ENCODE measurements at places on chromosomes 16 and 17.

DNA sequence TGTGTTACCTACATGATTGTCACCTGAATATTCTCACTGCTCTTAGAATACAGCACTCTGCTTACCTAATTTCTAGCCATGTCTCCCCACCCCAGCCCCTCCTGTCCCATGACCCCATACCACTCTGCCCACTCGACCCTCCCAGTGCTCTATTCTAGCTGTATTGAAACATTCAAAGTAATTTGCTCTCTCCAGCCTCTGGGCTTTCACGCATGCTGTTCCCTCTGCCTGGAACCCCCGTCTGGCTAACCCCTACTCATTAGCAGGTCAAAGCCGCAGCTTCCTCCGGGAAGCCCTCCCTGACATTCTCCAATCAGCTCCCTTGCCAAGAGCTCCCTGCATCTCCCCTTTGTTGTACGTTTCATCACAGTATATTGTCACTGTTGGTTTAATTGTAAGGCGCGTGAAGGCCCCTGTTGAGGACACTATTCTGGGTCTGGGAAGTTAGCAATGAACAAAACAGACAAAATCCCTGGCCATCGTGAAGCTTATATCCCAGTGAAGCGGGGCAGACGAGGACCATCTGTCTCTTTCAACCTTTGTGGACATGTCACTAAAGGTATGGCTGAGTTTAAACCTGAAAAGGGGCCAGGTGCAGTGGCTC lies 72.3 kb upstream of the LHX1 start:
- DNase-seq, result no peak

DNA sequence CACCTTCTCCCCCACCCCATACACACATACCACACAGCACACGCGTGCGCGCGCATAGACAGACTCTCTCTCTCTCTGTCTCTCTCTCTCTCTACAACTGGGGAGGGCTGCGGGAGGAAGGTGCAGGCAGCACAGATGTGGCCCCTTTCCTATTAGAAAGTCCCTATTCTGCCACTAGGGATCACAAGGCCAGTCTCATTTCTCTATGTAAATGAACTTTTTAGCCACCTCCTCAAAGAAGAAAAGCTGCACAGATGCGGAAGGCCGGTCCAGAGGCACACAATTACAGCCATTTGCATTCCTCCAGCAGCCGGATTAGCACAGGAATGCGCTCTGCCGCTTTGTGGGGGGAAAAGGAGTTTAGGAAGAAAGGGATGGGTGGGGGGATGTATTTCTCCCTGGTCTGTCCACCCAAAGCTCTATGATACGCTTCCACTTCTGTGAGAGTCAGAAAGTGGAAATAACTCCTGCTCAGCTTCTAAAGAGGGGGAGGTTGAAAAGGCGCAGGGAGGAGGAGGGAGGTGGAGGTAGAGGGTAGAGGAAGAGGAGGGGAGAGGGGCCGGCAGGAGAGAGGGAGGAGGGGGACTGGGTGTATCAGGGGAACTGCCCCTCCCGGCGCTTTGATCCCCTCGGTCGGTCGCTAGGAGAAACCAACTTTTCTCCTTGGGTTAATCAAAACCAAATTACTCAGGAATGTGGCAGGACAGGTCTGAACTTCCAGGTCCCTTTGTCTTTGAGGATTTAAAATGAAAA lies 11.7 kb downstream of the ZFHX3 start:
- no peak for DNase-seq

DNA sequence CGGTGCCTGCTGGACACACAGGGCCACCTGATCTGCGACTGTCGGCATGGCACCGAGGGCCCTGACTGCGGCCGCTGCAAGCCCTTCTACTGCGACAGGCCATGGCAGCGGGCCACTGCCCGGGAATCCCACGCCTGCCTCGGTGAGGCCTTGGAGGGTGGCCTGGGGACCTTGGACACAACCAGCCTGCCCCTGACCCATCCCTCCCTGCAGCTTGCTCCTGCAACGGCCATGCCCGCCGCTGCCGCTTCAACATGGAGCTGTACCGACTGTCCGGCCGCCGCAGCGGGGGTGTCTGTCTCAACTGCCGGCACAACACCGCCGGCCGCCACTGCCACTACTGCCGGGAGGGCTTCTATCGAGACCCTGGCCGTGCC lies 1.4 kb downstream of the NTN3 start:
- no peak for DNase-seq

- no peak for DNase-seq
Observed at GRCh38 chr17:40311575-40311974, 2.6 kb downstream of the RARA start.

DNA sequence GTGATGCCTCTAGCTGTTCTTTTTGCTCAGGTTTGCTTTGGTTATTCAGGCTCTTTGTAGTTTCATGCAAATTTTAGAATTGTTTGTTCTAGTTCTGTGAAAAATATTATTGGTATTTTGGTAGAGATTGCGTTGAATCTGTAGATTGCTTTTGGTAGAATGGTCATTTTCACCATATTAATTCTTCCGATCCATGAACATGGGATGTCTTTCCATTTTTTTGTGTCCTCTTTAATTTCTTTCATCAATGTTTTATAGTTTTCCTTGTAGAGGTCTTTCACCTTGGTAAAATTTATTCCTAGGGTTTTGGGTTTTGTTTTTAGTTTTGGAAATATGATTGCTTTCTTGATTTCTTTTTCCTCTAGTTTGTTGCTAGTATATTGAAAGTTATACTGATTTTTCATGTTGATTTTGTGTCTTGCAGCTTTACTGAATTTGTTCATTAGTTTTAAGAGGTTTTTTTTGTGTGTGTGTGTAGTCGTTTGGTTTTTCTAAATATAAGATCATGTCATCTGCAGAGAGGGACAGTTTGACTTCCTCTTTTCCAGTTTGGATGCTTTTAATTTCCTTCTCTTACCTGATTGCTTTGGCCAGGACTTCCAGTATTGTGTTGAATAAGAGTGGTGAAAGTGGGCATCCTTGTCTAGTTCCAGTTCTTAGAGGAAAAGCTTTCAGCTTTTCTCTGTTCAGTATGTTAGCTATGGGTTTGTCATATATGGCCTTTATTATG lies 42.4 kb downstream of the NSRP1 start:
- no peak for DNase-seq

- DNase-seq, result no peak
Observed at GRCh38 chr16:20826039-20826566, 19.8 kb downstream of the REXO5 start.

DNA sequence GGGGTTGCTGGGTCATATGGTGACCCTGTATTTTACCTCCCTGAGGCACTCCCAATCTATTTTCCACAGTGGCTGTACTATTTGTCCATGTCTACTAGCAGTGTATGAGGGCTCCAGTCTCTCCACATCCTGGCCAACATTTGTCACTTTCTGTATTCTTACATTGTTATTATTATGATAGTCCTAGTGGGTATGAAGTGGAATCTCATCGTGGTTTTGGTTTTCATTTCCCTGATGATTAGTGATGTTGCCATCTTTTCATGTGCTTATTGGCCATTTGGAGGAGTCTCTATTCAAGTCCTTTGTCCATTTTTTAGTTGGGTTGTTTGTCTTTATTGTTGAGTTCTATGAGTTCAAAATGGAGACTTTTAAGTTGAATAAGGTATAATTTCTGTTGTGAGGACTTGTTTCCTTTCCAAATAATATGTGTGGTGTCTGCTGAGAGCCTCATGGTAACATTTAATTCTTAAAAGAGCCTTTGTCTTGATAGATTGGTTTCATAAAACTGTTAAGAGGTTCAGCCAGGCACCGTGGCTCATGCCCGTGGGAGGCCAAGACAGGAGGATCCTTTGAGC lies 108.2 kb downstream of the RPTOR start:
- peak; percentile 25 for DNase-seq

- DNase-seq, result no peak
Observed at GRCh38 chr17:1275962-1276736, 3.3 kb upstream of the TRARG1 start.

GRCh38 chr16:68086336-68086841 lies 1.2 kb downstream of the NFATC3 start:
- no peak for DNase-seq

DNA sequence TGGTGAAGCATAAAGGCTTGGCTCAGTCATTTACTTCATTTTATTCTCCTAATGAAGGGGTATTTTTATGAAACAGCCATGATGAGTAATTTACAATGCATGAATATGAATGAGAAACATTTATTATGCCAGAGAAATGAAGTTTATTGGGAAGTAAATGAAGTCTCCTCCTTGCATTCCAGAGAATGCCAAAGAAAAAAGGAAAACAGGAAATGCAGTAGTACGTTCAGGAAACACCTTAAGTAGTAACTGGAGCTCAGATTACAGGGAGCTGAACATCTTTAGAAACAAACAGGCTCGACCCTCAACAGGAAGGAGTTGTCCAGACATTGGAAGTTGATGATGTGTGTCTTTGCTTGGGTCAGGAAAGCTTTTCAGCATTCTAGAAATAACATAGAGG lies 4.6 kb downstream of the KRT34 start:
- no peak for DNase-seq

DNA sequence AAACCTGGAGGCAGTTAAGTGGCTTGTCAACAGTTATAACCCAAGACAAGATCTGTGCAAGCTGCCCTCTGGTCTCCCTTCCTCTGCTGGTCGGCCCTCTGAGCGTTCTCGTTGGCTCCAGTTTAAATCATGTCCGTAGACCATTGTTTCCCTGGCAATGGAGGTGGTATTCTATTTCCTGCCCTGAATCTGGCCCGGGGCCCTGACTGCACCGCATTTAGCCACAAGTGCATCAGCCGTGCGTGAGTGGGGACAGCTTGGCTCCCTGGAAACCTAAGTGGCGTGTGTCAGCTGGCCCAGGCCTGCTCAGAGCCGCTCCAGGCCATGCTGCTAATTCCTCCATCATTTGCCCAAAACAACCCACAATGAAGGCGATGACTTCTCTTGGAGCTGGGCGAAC lies 15.0 kb upstream of the MYLK3 start:
- no peak for DNase-seq

DNA sequence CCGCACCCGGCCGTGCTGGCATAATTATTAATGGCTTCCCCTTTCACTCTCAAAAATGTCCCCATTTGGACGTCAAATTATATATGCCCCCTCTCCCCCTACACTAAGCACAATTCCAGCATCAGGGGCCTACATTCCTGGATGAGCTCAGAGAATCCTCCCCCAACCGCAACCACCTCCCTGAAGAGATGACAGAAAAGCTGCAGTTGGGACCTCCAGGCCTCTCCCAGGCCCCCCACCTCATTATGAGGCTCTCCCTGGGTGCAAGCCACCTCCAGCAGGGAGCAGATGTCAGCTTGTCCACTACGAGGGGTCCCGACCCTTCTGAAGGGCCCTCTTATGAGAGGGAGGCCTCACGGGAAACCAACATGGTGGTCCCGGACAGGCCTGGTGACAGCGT lies 18.5 kb upstream of the NCBP3 start:
- DNase-seq, result no peak

- no peak for DNase-seq
Observed at GRCh38 chr17:57577751-57578607, 167.1 kb downstream of the CCDC182 start.

DNA sequence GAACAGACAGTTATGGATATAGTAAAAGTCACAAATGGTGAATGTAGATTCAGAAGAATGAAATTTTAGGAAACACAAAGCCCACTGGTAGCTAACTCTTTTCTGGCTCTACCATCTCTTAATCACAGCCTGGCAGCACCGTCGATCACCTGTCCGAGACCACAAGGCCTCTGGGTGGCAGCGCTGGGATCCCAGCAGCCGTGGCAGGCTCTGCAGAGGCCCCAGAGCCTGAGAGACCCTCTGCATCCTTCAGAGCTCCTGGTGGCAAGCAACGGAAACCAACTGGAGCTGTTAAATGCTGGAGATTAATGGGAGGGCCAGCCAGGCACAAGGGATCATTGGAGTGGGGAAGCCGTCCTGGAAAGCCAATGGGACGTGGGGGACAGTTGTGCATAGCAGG lies 26.3 kb downstream of the LAT start:
- no peak for DNase-seq

DNA sequence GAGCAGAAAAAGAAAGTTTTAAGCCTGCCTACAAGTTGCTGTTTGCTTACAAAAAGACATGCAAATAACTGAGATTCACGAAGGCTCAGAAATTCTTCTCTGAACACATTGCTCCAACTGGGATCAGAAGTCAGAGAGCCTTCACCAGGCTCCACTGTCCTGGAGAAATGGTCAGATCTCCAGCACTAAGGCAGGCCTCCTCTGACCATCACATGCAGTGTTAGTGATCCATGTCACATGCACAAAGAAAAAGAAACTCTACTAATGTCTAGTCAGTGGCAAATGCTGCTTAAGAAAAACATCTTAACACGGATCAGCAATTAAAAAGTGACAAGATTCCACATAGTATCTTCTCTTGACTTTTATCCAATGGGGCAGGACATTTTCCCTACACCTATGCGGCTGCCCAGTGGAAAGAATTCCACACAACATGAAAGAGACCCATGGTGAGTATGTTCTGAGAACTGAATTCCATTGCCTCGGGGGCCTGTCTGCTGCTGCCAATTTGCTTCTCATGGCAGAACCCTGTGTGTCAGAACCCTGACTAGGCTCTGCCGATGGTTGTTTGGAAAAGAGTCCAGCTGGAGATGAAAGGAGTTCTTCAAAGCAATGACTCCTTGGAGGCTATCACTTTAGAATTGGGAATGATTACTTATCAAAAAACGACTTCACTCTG lies 96.6 kb downstream of the HIC1 start:
- no peak for DNase-seq

DNA sequence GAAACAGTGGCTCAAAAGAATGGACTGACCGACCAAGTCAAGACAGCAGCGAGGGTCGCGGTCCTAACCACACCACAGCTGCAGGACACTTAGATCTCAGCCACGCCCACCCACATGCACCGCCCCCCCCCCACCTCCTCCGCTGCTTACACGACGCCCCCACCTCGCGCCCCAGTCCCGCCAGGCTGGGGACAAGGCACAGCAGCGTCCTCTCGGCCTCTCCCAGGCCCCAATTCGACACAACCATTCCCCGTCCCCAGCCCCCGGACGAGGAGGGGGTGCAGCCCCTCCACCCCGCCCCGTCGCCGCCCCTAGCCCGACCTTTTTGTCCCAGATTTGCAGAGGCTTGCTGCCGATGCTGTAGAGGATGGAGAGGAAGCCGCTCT lies 477 bp downstream of the CFAP20 start:
- DNase-seq, result no peak

DNA sequence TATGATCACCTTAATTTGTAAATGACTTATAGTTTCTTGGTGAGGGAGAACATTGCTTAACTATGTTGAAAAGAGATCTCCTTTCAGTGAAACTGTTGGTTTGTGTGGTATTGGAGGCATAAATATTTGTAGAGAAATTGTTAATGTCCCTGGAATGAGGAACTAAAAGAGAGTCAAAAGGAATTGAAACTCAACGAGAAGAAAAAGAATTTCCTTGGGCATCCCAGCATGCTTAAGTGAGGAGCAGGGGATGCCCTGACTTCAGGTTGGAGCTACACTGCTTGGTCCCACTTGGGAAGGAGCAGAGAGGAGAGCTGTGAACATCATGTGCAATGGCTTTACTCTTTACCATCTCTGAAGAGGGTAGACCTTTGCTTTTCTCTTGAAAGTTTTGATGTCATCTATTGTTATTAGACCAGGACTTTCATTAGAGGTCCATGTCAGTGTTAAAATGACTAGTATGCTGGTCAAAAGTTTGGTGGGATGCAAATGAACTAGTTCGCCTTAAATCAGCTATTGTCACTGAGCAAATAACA lies 21.7 kb downstream of the KRT23 start:
- DNase-seq, result no peak
